ENCODE measurements at places on chromosomes 6 and 20.

GRCh38 chr6:157486572-157486971 lies 105.6 kb downstream of the ZDHHC14 start:
- peak; percentile 10 for DNase-seq

- DNase-seq: no peak
These were observed 61.9 kb upstream of the PKIB start for GRCh38 chr6:122548281-122548680.

DNA sequence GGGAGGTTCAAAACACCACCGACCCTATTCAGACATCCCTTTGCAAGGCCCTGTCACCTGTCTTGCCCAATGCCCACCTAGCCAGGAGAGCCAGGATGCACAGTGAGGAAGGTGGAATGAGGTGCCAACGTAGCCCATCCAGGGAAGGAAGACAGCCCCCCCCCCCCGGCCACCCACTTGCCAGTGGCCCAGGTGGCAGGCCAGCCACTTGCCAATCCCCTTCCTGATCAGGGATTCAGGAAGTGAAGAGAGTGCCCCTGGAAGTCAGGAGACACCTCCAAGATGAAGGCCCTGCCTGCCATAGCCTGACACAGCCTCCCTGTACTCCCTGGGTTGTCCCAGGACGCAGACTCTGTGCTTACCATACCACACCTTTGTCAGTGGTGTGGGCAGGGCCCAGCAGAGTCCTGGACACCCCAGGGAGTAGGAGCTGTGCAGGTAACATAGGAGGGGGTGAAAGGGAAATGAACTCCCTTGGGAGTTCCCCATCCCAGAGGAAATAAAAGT lies 54.7 kb downstream of the MRPL14 start:
- no peak for DNase-seq

DNA sequence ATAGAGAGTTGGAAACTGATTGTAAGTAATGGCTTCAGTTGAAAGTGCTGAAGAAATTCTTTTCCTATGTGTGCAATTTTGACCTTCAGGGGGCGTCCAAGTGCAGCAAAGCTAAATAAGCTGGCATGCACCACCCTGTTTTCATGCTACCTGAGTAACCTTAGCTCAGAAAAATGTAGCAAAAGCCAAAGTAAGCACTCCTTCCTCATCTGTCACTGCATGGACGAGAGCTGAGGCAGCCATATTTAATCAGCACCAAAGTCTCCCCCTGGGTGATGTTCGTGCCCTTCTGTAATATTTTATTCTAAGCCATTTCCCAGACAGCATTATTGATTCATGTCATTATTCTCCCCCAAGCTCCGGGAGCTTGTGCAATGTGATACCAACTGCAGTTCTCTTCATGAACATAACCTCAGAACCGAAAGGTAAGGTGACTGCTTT lies 123.1 kb downstream of the RPS12 start:
- DNase-seq: peak; percentile 60

GRCh38 chr6:5126214-5126613 lies 41.1 kb downstream of the PPP1R3G start:
- no peak for DNase-seq

- DNase-seq: no peak
These were observed 32.1 kb downstream of the MOCS1 start for GRCh38 chr6:39902136-39902535.

Data from endothelial cell (in vitro differentiated cells).